Activated T-helper 1 cell treated with Interleukin-2 at 50 U/mL for 16 hours (primary cell): ENCODE measurements at places on chromosomes 3 and 15.

DNA sequence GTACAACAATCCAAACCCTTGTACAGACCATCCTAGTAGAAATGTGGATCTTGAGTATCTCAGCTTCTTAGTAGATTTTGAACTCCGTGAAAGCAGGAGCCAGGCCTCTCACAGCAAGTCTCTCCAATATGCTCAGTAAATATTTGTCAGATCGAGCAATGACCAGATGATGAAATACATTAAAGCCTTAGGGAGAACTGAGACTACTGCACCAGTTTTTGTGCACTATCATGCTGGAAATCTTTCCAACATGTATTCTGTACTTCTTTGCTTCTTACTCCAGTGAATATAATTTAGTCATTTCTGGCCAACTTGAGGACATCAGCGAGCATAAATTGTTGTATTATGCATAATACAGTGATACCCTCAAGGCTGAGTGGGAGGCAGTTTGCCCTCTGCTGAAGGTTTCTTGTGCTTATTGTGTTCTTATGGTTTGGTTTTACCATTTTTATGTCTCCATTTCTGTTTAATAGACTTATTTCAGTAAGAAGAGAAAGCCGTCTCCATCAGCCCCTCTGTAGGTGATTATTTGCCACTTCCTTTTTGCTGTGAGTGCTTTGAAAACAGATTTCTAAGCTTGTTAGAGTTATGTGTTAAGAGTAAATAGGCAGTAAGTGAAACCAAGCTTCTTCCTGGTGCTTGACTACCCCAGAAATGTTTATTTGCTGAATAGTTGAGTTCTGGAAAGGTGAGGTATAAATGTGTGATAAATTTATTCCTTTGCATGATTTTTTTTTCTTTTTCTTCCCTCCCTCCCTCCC, 147.1 kb downstream of the PGPEP1L start:
- DNase-seq, result no peak

DNA sequence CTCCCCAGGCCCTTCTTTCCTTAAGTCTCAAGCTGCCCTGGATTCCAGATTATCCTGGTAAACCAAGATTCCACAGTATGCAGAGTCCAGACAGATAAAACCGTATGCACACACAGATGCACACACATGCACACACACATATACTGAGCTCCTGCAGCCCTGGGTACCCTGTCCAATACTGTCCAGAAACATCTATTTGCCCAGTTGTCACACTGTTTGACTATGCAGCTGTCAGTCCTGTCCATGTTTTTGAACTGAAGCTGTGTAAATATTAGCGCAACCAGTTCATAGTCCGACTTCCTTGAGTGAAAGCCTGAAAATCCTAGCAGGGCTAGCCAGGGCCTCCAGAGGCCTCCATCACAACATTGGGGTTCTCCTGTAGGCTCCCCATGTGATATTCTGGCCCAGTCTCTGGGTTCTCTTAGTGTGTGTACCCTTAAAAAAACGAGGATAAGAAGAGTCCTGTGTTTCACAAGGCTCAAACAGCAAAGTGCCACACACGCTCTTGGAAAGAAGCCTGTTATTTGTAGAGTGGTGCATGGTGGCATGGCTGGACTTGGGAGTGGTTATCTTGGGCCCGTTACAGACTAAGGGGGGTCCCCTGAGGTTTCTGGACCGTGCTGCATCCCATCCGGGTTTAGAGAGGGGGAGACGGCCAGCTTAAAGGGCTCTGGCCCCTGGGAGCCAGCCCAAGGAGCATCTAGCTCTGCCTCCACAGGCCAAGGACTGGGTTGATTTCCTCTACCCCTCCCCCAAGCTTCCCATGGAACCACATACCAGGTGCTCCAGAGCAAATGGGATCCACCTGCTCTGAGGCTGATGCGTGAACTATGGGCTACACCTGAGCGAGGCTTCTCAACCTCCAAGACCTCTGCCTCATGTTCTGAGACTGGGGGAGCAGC, 108.3 kb downstream of the IQSEC1 start:
- no peak for DNase-seq

- no peak for DNase-seq
Measured at GRCh38 chr3:59609657-59610348, 560.0 kb upstream of the CFAP20DC start.

- DNase-seq, result no peak
Measured at GRCh38 chr15:88791637-88792036, 11.6 kb upstream of the ACAN start.

GRCh38 chr3:162586591-162586990, 1090.0 kb downstream of the OTOL1 start:
- DNase-seq, result no peak

DNA sequence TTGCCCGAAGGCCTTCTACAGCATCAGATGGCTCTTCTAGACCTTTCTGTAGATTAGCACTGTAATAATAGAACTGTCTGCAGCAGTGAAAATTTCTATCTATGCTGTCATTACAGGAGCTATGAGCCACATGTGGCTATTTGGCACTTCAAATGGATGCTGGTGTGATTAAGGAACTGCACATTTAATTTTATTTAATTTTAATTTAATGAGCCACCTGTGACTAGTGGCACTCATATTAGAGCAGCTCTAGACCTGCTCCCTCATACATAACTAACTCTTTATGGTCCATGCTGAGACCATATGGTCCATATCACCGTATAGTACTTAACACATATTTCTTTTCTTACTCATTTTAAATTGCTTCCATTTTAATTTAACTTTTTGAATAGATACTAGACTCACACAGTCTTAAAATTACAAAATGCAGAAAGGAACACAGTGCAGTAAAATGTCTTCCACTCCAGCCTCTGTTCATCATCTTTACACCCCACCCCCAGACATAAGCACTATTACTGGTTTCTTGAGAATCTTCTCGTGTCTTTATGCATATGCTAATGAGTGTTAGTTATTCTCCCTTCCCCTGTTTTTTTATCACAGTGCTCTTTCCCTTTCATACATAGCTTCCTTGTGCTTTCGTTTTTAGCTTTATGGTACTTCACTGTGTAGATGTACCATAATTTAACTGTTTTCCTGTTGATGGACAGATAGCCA, 9.6 kb downstream of the LSM3 start:
- no peak for DNase-seq

- no peak for DNase-seq
Measured at GRCh38 chr3:76643623-76644304, 396.1 kb upstream of the ROBO2 start.

DNA sequence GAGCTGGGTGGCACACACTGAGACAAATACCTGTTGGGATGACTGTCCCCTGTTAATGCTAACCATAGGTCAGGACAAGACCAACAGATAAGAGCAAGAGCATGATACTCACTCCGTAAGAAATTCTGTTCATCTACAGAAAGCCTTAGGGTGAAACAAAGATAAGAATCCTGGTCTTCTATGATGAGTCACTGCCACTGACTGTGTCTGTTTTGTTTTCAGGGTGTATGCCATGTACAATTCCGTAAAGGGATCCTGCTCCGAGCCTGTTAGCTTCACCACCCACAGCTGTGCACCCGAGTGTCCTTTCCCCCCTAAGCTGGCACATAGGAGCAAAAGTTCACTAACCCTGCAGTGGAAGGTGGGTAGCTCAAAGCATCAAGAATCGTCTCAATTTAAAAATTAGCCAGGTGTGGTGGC, 141.1 kb downstream of the GHSR start:
- DNase-seq, result no peak

- no peak for DNase-seq
Measured at GRCh38 chr15:85690561-85691231, 104.0 kb downstream of the KLHL25 start.

- no peak for DNase-seq
Measured at GRCh38 chr3:69462022-69462825, 76.3 kb upstream of the FRMD4B start.

DNA sequence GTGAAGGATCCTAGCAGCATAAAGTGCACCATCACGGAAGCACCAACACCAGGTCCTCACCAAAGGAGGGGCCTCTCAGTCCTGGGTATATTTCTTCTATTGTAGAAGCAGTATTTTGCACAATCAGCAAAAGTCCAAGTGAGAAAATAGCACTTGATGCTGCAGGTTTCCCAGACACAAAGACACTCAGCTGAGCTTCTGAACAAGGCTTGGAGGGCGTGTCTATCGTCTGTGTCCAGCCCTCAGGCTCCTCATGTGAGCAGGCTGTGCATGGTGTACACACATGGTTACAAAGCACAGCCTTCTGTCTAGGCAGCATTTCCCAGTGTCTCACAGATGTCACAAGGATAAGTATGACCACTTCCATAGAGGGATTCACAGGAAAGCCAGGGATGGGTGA, 98.3 kb upstream of the SPATA12 start:
- DNase-seq, result no peak

- no peak for DNase-seq
Measured at GRCh38 chr3:59288951-59289350, 239.1 kb upstream of the CFAP20DC start.

GRCh38 chr3:8996216-8996615, 32.9 kb upstream of the RAD18 start:
- DNase-seq, result no peak

DNA sequence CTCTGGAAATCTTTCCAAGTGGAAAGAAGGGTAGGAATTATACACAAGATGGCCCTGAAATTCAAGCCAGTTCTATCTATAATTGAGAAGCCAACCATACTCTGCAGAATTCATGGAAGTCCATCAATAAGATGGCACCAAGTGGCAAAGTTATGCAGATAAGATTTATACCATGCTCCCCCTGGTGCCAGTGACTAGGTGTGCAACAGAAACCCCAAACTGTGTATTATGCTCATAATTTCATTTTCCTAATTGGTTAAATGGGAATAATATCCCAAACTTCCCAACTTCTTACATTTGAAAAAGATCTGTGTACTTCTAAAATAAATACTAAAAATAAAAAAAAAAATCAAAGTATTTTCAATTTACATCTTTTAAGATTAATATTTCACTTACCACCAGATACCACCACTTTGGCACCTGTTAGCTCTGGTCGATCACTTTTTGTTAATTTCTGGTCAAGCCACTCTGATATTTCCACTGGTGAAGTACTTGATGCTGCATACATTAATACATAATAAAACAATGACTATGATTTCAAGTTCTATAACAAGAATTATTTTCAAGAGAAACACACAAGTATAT, 25.9 kb downstream of the ETFA start:
- no peak for DNase-seq

- no peak for DNase-seq
Measured at GRCh38 chr3:143888166-143888565, 39.9 kb upstream of the SLC9A9 start.

DNA sequence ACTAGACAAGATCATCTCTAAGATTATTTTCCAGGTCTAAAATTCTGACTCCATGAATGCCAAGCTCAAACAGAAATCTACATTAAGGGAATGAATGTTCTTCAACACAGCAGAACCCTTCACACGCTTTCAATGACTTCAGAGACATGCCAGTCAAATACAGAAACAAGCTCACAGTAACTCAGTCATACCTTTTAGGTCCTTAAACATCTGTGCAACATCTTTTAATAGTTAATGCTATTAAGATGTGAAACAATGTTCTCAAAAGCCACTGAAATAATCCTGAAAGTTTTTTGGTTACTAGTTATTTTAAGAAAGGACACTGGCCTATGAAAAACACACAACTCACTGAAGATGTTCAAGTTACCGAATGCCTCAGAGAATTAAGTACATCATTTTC, 2.5 kb downstream of the DLG1 start:
- DNase-seq, result no peak

DNA sequence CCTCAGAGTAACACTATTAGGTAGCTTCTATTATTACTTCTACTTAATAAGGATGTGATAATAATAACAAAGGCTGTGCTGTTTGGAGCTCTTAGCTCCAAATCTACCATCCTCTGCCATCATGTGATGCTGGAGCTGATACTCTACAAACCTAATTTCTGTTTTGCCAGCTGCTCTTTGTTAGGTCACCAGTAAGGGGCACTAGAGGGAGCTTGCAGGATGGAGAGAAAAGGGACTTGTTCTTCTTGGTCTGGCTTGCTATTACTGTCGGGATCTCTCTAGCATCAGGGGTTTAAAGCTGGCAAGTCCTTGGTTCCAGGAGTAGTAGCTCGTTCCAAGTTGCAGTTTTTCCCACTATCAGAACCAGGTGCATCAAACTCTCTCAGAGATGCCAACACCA, 194.9 kb upstream of the KBTBD8 start:
- no peak for DNase-seq

- no peak for DNase-seq
Measured at GRCh38 chr15:88438181-88438580, 29.0 kb downstream of the MRPL46 start.

DNA sequence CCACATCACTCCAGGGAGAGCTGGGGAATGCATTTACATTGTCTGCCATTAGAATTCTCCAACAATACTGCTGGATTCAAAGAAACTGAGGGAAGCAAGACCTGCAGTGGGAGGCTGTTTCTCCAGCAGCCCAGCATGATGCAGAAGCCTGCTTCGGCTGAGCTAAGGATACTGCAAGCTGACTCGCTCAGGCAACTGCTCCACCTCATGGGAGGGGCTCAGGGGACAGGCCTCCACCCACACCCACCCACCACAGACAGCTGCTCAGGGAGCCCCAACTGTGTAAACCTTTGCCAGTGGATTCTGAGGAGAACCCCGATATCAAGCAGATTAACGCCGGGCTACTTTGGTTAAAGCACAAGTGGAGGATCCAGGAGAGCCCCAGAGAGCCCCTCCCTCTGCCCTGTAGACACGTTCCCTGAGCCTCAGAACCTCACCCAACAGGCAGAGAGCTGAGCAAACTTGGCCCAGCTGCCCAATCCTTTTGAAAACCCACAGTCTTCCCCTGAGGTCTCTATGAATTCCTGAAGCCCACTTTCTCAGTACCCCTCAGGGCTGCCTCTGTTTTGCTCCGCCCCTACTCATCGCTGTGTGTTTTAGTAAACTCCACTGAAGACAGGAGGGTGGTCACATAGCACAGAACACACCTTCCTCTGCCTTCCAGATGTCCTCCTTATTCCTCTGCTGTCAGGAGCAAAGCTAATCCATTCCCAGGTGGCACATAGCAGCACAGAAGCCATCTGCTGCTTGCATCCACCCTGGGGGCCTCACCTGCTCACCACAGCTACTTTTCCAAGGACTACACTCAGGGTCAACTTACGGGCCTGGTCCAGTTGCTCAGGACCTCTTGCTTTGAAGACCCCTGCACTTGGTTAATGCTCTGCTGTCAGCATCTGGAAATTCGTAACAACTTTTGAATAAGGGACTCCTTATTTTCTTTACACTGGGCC, 269.0 kb downstream of the ABHD5 start:
- no peak for DNase-seq

GRCh38 chr3:177597311-177598096, 400.2 kb upstream of the TBL1XR1 start:
- no peak for DNase-seq

DNA sequence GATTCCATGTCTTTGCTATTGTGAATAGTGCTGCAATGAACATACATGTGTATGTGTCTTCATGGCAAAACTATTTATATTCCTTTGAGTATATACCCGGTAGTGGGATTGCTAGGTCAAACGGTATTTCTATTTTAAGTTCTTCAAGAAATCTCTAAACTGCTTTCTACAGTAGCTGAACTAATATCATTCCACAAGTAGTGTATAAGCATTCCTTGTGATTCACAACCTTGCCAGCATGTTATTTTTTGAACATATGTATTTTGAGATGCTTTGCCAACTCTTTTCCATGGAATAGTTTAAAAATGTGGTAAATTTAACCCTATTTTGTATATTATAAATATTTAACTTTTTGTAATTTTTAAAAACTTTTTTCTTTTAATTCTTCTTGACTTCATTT, 592.7 kb upstream of the NAALADL2 start:
- DNase-seq, result no peak
